Neural progenitor cell (in vitro differentiated cells): ENCODE measurements at places on chromosomes 4 and X. TPM values are rescaled to one million over a fixed set of nuclear protein-coding genes. Genes with fewer than 3 reads are reported as not detected.

ZNF711 gene
- 34.7 and 55.4 TPM in 2 replicates for total RNA-seq

LGI2 gene
- total RNA-seq: 0.56 and 0.99 TPM in 2 replicates

TBC1D1 gene
- 208 and 226 TPM in 2 replicates for total RNA-seq

CLIC2 gene
- total RNA-seq: 0.28 TPM in 1 of 2 replicates, not detected in the other

TMEM31 gene
- total RNA-seq: 0.46 TPM in 1 of 2 replicates, not detected in the other

SLC39A8 gene
- 6.9 and 7.3 TPM in 2 replicates for total RNA-seq

SPATA18 gene
- total RNA-seq: 5.4 and 7.2 TPM in 2 replicates

FAM9A gene
- total RNA-seq: not detected in 2 replicates

GRCh38 chr4:122710434-122711308, 21.8 kb upstream of the BBS12 start:
- H3K4me1 ChIP-seq: no peaks in the 10 kb centered on the region
- no peak overlapping the region for H3K4me3 ChIP-seq
- no peaks in the 10 kb centered on the region for H3K27me3 ChIP-seq
- no peaks in the 10 kb centered on the region for H3K36me3 ChIP-seq
- no peak overlapping the region for H3K27ac ChIP-seq
- DNase-seq: no peak

- H3K36me3 ChIP-seq: no peaks in the 10 kb centered on the region
- peaks cover 6% of the 10 kb centered on the region for H3K4me1 ChIP-seq
- no peaks in the 10 kb centered on the region for H3K27me3 ChIP-seq
- no peak overlapping the region for H3K4me3 ChIP-seq
- no peak for DNase-seq
These were observed 20.5 kb upstream of the HOPX start for GRCh38 chr4:56701644-56702043.

DNA sequence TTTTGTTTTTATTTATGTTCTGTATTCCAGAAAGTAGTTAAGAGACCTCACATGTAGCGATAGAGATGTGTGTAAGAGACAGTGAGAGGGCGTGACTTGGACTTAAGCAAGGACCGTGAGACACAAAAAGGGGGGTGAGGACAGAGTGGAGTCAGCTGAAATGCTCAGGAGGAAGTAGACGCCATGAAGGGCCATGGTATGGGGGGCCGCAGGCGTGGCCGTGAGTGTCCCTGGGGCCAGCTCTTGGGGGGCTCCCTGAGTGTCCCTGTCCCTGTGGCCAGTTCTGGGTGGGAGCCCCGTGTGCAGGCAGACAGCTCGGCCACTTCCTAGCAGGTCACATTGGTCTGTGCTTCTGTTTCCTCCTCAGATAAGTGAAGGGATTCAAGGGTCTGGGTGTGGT, 23.0 kb upstream of the MSANTD1 start:
- H3K4me3 ChIP-seq: no peak overlapping the region
- no peaks in the 10 kb centered on the region for H3K4me1 ChIP-seq
- no peaks in the 10 kb centered on the region for H3K27me3 ChIP-seq
- H3K27ac ChIP-seq: no peak overlapping the region

DNA sequence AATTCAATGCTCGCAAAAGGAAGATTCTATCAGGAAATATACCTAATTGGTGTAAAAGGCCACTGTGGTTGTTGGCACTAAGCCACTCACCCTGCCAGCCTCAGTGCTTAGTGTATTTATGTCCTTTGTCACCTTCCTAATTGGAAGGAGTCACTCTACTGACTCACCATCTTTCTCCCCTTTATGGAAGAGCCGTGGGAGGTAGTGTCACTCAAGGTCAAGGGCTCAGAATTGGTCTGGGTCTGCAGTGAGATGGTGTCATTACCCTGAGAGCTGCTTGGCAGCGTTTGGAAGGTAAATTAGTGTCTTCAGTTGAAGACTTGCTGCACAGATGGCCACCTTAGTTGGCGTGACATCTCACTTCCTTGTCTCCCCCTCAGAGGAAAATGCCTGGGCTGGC, 41.7 kb upstream of the CDKN2AIP start:
- H3K27ac ChIP-seq: no peak overlapping the region
- H3K27me3 ChIP-seq: peaks cover 20% of the 10 kb centered on the region
- DNase-seq: no peak
- H3K4me3 ChIP-seq: no peak overlapping the region

- H3K4me3 ChIP-seq: no peak overlapping the region
- H3K36me3 ChIP-seq: no peaks in the 10 kb centered on the region
- H3K4me1 ChIP-seq: no peaks in the 10 kb centered on the region
- no peak for DNase-seq
These were observed 65.5 kb downstream of the GLRA3 start for GRCh38 chr4:174763454-174764104.

DNA sequence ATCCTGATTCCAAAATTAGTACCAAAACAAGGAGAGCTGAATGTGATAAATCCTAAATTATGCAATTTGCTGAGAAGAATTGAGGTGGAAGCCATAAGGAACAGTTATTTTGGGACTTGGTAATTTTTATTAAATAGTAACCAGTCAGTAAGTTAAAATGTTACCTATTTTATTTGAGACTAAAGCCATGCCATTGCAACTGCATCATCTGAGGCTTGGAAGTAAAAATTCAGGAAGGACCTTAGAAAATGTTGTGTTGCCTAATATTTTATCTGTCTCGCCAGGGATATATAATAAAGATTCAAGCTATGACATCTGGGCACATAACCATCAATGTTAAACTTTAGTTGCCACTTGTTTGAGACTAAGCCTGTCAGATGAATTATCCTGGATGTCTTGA, 341.3 kb upstream of the MAGEB16 start:
- no peaks in the 10 kb centered on the region for H3K27me3 ChIP-seq
- H3K4me3 ChIP-seq: no peak overlapping the region
- H3K36me3 ChIP-seq: no peaks in the 10 kb centered on the region
- no peak for DNase-seq
- no peak overlapping the region for H3K27ac ChIP-seq
- no peaks in the 10 kb centered on the region for H3K4me1 ChIP-seq

DNA sequence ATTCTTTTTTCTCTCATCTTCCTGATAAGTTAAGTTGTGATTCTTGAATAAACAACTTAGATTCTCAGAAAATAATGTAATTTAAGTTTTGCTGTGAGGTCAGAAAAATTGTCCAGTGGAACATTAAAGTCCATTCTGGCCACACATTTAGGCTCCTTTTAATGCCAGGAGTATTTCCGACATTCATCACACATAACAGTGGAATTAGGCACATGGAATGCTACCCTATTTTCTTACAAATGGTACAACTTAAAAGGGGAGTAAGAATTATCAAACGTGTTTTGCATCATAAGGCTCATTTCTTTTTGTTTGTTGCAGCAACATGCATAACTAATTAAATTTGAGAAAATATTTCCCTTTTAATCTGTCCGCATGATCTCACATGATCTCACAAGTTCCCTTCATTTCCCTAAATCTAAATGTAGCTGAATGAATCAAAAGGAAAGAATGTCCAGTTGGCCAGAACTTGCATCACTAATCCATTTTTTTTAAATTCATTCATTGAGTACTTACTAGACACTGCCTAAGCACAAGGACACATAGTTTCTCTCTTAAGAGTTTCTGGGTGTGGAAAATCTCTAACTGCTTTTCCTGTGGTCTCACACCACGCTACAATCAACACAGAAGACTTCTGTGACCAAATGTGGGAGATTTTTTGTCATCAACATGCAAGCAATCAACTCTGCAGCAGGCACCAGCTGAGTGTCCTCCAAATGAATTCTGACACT, 22.0 kb downstream of the SPARCL1 start:
- DNase-seq: no peak
- no peak overlapping the region for H3K4me3 ChIP-seq
- H3K4me1 ChIP-seq: no peaks in the 10 kb centered on the region
- H3K27ac ChIP-seq: no peak overlapping the region
- peaks cover 1% of the 10 kb centered on the region for H3K27me3 ChIP-seq
- H3K36me3 ChIP-seq: no peaks in the 10 kb centered on the region

DNA sequence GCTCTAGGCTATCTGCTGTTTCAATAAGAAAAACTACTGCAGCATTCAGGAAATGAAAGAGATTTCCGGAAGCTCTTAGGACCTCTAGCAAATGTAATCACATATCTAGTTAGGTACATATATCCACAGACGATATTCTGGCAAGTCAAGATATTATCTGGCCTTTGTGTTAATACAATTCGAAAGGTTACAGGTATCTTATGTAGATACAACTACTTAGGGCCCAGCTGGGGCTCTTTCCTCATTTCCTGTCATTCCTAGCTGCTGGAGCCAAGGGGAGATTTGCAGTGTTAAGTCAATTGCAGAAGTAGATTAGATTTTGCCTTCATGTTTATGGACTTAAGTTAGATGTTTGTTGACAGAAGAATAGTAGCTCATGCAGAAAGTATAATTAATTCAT, 299.5 kb downstream of the ARHGAP24 start:
- no peak overlapping the region for H3K4me3 ChIP-seq
- H3K4me1 ChIP-seq: peaks cover 16% of the 10 kb centered on the region

DNA sequence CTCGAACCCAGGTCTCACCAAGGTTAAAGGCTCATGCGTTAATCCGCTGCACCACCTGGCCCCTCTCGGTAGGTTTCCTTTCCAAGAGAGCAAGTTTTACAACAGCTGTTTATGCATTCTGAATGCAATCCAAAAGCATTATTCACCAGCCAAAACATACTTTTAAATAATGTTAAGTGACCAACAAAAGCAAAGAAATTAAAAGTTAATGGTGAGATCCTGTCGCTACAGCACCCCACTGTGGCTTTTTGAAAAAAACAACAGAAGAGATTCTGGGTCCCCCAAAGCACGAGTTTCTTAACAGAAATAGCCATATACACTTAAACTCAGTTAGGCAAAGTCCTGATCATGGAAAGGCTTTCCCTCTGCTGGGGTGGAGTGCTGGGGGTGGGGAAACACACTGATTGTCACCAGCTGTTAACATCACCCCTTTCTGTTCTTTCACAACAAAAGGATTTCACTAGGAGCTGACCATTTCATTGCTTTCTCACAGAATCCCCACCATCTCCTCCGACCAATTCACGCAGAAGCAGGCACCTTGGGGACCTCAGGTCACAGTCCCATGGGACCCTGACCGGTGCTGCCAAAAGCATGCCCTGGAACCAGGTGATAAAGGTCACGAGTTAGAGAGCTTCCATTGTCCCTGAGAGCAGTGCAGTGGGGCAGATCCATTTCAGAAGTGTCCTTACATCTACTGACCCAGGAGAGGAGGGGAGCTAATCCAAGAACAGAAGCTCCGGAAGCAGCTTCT, 51.2 kb downstream of the ZNF827 start:
- H3K4me3 ChIP-seq: no peak overlapping the region
- no peaks in the 10 kb centered on the region for H3K36me3 ChIP-seq
- no peak for DNase-seq
- peaks cover 14% of the 10 kb centered on the region for H3K4me1 ChIP-seq

GRCh38 chrX:69131886-69132285, 33.4 kb downstream of the PJA1 start:
- H3K27me3 ChIP-seq: peaks cover 32% of the 10 kb centered on the region
- no peaks in the 10 kb centered on the region for H3K36me3 ChIP-seq
- H3K27ac ChIP-seq: no peak overlapping the region
- no peak overlapping the region for H3K4me3 ChIP-seq
- H3K4me1 ChIP-seq: peaks cover 32% of the 10 kb centered on the region

DNA sequence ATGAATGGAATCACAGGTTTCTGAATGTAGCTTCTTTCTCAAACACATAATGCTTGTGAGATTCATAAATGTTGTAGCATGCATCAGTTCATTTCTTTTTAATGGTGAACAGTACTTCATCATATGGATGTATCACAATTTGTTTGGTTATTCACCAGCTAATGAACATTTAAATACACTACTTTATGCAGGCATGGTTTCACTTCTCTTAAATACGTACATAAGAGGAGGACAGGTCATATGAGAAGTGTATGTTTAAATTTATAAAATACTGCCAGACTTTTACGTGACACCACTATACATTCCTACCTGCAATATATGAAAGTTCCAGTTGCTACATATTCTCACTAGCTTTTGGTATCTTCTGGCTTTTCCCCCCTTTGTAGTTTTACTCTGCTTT, 65.4 kb downstream of the ANKRD17 start:
- no peaks in the 10 kb centered on the region for H3K27me3 ChIP-seq
- no peak for DNase-seq
- no peak overlapping the region for H3K4me3 ChIP-seq
- H3K36me3 ChIP-seq: peaks cover 7% of the 10 kb centered on the region
- no peak overlapping the region for H3K27ac ChIP-seq
- H3K4me1 ChIP-seq: no peaks in the 10 kb centered on the region

DNA sequence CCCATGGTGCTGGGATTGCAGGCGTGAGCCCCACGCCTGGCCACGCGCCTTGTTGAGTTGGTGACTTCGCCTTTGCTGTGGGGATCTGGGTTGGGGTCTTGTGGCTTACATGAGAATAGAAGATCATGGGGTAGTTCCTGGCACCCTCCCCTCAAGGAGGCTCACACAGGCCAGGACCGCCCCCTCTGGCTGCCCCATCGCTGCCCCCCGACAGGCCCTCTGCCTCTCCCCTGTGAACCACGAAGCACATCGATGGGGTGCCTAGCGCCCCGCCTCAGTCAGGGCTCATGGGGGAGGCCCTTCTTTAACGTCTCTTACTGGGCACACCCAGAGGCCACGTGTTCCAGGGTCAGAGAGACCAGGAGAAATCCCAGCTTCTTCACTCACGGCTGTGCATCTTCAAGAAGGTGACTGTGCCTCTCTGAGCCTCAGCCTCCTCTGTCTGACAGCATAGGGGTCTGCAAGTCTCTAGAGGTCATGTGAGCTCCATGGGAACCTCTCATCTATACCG, 23.6 kb upstream of the SPON2 start:
- H3K27ac ChIP-seq: no peak overlapping the region
- DNase-seq: no peak
- no peaks in the 10 kb centered on the region for H3K27me3 ChIP-seq
- H3K4me3 ChIP-seq: no peak overlapping the region

DNA sequence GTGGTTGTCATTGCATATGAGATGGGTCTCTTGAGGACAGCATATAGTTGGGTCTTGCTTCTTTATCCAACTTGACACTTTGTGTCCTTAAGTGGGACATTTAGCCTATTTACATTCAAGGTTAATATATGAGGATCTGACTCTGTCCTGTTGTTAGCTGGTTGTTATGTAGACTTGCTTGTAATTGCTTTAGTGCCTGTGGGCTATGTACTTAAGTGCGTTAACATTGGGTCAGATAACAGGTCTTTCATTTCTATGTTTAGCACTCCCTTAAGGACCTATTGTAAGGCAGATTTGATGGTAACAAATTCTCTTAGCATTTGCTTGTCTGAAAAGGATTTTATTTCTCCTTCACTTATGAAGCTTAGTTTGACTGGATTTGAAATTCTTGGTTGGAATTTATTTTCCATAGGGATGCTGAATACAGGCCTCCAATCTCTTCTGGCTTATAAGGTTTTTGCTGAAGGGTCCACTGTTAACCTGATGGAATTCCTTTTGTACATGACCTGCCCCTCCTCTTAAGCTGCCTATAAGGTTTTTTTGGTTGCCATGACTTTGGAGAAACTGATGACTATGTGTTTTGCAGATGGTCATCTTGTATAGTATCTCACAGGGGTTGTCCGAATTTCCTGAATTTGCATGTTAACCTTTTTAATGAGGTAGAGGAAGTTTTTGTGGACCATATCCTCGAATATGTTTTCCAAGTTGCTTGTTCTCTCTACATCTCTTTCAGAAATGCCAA, 162.0 kb downstream of the NKX6-1 start:
- H3K27ac ChIP-seq: no peak overlapping the region
- DNase-seq: no peak
- H3K4me1 ChIP-seq: no peaks in the 10 kb centered on the region
- H3K27me3 ChIP-seq: no peaks in the 10 kb centered on the region
- no peak overlapping the region for H3K4me3 ChIP-seq
- H3K36me3 ChIP-seq: no peaks in the 10 kb centered on the region
